AG04450 (cell line): ENCODE measurements at places on chromosomes 3 and 15.

GRCh38 chr3:127456471-127457093 lies 134.0 kb downstream of the TPRA1 start:
- DNase-seq, result no peak

DNA sequence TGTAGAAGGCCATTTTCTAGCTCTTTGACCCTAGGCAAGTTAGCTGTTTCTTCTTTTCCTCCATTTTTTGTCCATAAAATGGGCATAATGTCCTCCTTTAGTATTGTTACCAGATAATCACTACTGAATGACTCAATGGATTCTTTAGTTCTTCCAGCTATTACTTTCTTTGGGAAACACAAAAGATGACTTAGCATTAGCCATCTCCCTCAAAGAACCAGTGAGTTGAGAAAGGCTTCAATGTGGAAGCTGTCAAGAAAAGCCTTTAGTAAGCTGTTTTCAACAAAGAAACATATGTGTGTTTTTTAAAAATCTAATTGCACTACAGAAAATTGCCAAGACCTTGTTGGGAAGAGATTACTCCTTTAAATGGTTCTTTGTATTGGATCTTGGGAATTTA lies 135.7 kb downstream of the SLC9A9 start:
- no peak for DNase-seq

DNA sequence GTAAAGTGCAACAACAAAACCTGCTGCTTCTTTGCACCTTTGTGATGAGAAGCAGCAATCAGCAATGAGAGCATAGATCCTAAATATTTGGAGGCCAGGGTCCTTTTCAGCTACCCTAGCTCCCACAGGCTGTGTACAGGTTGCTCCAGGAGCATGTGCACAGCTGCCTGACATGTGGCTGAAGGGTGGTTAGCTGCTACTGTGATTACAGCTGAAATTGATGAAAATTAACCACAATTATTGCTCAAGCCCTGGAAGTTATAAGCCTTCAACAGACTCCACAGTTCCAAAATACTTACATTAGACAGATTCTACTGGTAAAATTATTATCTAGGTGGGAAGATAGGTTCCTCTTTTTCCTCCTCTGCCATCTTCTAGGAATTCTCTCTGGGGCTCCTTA lies 28.5 kb downstream of the COMMD2 start:
- DNase-seq, result no peak

DNA sequence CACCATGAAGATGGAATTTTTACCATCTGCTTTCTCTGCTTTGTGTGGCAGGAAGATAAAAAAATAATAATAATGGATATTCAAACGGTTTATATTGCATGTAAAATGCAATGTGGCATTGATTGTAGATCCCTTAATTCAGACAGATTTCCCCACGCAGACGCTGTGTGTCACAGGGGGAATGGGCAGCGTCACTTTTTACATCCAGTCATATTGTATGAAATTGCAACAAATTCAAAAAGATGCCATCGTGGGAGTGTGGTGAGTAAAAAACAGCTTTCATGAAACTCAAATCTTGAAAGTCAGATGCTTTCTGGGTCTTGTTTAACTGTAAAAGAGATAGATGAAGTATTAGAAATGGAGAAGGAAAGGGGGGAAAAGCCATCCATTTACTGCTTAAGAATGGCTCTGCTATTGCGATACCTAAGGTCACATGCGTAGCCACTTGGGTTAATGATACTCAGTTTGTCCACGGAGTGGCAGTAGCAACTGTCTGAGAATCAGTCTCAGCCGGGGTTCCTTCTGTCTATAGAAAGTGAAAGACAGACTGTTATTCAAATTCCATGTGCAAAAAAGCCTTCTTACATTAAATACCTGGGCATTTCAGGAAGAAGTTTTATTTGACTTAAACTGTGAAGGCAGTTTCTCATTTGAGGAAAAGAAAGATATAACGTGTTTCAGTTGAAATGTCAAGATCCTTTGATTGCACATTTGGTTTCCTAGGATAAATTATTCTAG lies 28.5 kb downstream of the BTD start:
- no peak for DNase-seq

GRCh38 chr15:75961331-75961730 lies 50.9 kb downstream of the NRG4 start:
- DNase-seq, result no peak

DNA sequence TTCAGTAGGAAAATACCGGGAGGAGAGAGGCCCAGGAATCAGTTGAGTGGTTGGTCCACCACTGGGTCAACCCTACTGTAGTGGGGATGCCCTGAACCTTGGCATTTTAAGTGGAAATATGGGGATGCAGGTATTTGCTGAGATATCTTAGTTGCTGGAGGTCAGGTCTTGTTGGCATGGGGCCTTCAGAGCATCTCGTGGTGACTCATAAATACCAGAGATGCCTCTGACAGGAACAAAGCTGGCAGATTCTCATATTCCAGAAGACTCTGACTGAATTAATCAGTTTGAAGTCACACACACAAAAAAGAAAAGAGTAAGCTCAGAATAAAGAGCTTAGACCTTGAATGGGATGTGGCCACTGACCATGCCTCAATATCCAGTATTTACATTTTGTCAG lies 91.6 kb downstream of the CACNA2D3 start:
- DNase-seq, result no peak

DNA sequence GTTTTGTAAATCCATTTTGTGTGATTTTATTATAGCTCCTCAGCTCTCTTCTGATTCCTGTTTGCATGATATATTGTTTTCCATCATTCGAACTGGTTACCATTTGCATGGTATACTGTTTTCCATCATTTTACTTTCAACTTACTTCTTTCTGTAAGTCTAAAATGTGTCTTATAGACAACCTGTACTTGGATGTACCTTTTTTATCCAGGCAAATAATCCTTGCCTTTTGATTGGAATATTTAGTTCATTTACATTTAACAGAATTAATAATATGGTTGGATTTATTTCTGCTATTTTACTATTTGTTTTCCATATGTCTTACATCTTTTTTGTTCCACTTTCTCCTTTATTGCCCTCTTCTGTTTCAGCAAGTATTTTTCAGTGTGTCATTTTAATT lies 62.8 kb downstream of the CHD2 start:
- no peak for DNase-seq

DNA sequence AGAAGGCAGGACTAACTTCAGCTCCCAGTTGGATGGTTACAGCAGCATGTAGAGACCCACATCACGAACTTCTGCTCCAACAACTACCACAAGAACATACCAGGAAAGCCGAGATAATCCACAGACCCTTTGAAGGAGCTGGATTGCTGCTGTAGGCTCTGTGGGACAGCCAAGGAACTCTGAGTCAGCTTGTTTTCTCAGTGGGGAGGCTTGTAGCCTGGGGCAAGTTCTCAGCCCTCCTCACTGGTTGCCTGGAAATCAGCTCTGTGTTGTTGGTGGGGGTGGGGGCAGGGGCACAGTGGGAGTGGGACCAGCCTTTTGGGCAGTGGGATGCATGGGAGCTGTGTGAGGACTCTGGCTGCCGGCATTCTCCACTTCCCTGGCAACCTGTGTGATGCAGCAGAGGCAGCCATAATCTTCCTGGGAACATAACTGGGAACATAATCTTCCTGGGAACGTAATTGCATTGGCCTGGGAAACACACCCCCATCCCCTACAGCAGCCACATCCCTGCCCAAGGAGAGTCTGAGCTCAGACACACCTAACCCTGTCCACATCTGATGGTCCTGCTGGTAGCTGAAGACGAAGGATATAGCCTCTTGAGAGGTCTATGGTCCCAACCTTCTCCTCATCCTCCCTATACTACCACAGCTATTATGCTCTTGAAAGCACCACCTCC lies 153.1 kb downstream of the PEAK1 start:
- no peak for DNase-seq

GRCh38 chr3:12870942-12871341 lies 29.6 kb upstream of the RPL32 start:
- DNase-seq, result no peak

DNA sequence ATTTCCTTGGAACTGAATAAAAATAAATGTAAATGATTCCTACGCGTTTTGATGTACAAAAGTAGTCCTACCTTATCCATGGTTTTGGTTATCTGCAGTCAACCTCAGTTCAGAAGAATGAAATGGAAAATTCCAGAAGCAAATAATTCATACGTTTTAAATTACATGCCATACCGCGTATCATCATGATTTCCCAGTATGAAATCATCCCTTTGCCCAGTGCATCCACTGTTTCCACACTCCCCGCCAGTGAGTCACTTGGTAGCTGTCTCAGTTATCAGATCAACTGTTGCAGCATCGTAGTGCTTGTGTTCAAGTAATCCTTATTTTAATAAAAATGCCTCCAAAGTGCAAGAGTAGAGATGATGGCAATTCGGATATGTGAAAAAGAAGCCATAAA lies 9.1 kb upstream of the MFSD1 start:
- DNase-seq, result peak; percentile 72

DNA sequence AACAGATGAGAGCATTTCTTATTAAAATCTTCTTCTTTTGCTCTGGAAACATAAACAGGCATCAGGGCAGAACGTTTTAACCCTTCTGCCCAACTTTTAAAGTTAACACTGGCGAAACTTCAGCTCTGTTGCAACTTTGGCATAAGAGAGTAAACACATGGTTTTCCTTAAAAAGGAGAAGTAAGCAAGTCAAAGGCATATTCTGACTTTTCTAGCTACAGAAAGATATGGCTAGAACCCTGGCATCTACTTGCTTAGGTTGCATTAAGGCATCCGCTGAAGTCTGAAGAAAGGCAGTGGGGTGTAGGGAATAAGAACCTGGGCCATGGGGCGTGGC lies 13.3 kb upstream of the IL16 start:
- no peak for DNase-seq

DNA sequence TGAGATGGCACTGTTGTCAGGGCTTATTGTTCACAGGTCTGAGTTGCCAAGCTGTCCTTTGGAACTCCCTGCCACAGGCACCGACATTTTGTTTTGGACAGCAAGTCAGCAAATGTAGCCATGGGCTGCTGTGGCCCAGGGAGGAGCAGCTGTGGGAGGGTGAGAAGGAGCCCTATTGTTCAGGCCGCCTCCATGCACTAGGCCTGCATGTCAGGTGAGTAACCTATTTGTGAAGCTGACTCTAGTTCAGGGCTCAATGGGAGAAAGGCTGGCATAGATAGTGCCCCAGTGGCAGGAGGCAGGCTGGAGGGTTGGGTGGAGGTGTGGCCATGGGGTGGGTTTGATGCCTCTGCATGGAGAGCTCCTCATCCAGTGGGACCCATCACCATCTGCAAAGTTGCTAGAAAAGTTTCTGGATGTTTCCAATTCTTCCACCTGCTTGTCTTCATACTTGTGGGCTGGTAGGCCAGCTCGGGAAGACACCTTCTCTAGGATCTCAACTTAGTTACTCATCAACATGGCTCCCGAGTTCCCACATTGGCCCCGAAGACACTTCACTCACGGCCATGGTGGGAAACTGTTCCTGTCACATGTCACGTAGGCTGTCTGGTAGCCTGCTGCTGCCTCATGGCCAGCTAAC lies 19.5 kb downstream of the AMOTL2 start:
- DNase-seq, result no peak

DNA sequence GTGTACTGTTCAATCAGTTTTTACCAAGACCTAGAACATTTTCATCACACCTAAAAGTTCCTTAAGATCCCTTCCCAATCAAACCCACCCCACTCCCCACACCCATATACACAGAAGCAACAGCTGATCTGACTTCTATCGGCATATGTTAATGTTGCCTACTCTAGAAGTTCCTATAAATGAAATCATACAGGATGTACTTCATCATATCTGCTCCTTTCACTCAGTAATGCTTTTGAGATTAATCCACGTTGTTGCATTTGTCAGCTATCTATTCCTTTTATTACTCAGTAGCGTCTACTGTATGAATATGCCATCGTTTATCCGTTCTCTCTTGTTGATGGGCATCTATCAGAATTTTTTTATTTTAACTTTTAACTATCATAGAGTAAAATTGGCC lies 14.3 kb upstream of the FILIP1L start:
- DNase-seq, result no peak

DNA sequence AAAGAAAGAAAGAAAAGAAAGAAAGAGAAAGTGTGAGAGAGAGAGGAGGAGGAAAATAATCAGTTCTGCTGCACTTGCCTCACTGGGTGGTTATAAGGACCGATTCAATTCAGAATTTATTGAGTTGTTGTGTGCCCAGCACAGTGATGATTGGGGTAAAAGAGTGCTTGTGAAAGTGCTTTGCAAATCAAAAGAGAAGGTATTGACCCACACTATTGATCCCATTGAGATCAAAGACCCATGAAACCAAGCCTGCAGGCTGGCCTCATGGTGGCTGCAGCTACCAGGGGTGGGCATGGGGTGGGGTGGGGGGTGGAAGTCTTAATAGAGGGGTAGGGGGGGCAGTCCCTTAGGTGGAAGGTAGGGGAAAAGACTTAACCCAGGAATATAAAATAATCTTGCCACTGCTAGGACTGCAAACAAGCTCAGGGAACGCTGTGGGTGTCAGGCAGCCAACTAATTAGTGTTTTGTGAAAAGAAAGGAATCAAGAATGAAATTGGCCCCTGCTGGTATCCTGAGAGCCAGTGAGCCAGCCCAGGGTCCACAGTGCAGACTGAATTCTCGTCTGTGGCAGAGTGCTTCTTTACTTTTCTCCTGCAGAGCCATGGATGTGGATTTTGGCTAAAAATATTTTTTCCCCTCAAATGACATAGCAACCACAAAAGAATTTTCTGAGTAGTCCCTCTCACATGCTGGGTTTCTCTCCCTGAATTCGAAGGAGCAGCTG lies 34.2 kb downstream of the CLEC3B start:
- DNase-seq, result no peak

- no peak for DNase-seq
Observed at GRCh38 chr3:41363830-41364523, 164.7 kb downstream of the CTNNB1 start.

- no peak for DNase-seq
Observed at GRCh38 chr3:190150681-190151080, 30.0 kb upstream of the P3H2 start.

GRCh38 chr15:98865397-98866339 lies 141.9 kb downstream of the PGPEP1L start:
- DNase-seq, result no peak

- DNase-seq, result no peak
Observed at GRCh38 chr3:22568285-22568684, 634.8 kb upstream of the UBE2E2 start.

- no peak for DNase-seq
Observed at GRCh38 chr3:107345822-107346405, 31.3 kb upstream of the CCDC54 start.

DNA sequence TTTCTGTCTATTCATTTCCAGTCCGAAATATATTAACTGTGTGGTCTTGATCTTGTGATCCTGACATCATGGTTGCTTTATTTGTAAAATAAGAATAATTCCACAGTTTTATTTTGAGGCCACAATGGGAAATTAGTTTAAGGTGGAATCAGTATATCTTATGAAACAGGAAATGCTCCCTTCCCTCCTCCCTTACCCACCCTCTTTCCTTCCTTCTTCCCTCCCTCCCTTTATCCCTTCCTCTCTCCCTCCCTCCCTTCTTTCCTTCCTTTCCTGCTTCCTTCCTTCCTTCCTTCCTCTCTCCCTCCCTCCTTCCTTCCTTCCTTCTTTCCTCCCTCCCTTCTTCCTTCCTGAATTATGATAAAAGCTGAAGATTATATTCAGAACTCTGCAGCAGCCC lies 452.3 kb downstream of the NAALADL2 start:
- DNase-seq, result no peak

GRCh38 chr3:95134693-95135413 lies 1072.0 kb downstream of the NSUN3 start:
- DNase-seq, result no peak
